ENCODE measurements at places on chromosomes 6 and 20.

DNA sequence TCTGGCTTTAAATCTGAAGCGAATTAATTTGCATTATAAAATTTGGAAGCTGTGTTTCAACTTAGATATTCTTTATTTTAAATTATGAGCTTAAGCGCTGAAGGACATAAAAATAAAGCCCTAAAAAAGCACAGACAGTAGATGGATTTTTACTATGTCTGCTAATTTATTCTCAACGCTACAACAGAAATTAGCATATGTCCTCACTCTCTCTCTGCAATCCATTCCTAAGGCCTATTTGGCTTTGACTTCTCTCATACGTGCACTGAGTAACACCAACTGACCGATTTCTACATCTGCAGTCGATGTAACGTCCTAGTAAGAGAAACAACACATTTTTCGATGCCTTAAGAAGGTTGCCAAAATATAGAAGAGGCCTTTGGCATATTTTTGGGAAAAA is 23.7 kb downstream of the HEBP2 start:
- DNase-seq = no peak

DNA sequence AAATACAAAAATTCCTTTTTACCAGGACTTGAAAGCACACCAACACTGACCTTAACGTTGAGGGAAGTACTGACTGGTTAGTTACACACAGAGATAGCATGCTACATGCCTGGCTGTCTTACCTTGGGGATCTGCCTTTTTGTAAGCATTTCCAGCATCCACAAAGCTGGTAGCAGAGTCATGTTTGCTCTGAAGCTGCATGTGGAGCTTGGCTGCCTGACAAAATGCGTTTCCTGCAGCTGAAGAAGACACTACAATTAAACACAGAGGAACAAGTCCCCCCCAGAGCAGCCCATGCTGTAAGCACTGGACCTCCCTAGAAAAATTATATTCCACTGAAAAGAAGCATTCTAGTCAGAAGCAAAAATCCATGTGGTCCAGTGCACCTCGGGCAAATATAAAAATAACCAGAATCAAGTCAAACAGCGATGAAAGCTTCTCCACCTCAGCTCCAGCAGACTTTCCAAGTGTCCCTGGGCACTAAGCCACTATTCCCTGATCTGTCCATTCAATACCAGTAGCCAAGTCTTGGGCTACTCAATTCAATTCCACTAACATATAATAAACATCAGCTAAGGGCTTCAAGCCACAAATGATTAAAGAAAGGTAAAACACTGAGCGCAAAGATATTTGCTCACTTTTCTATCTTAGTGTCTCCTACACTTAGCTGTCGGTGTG is 24.2 kb downstream of the NAPB start:
- DNase-seq = peak; percentile 48

DNA sequence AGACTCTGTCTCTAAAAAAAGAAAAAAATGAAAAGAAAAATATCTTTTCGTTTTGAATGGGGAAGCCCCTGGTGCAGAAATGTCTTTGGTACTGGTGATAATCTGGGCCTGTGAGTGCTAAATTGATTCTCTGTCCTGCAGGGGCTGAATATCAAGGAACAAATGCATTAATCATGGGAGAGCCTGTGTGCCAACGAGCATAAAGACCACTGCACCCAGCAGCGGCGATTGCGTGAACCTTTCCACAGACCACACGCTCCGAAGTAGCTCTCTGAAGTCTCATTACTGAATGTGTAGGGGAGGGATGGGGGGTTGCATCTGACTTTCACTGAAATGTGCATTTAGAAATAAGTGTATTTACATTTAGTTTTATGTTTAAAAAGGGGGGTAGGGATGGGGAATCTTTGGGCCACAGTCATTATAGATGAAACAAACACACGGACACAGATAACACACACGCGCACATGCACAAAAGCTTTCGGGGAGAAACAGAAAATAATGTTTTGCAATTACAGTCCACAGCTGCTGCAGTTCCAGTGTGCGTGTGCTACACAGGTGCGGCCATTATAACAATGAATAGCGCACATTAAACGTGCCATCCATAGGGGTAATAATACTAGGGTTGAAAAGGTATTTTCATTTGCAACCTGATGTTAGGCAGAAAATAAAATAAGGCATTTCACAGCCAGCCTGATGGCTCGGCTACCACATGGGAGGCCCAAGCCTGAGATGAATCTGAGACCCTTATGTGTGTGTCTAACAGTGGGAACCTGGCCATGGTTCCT is 154.0 kb downstream of the MBOAT1 start:
- no peak for DNase-seq

DNA sequence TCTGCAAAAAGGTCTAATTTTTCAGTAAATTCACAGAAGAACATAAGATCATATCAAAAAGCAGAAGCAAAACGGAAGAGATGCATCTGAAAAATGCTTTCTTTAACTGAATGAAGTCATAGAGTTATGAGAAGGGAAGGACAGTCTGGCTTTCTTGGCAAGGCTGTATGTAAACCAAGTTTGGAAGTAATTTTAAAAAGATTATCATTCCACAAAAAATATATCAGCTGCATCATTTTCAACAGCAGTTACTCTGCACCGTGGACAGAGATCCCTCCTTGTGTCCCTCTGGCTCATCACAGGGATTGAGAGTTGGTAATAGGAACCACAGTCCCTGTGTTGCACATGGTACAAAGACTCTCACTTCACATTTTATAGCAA is 258.5 kb downstream of the HIVEP2 start:
- no peak for DNase-seq

DNA sequence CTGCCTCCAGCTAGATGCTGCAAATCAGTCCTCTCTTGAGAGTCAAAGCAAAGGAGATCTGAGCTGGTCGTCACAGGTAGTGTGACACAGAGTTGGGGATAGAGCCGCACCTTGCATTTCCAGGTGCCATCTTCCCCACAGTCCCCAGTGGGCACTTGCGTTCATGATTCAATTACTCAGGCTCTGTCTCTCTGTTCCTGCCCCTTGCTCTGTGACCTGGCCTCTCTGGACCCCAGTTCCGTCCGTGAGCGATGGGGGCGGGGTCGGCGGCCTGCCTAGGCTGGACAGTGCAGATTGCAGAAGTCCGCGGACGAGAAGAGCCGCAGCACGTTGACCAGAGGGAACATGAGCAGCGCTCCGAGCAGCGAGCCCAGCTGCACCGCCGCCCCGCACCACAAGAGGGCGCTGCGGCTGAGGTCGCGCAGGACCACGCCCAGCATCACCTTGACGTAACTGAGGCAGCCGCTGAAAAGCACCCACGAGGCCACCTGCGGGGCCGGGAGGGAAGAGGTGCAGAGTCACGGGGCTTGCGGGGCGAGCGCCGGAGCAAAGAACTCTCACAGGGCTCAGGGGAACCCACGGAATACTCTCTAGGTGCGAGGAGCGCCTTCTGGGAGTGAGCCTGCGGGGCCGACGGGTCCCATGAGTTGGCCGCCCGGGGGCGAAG is 7.4 kb downstream of the SLC52A3 start:
- DNase-seq = no peak

Data from COR-L47 (cell line).